Activated naive CD8-positive, alpha-beta T cell treated with anti-CD3 and anti-CD28 coated beads, Interleukin-2, amount 10 ng/mL, durations not matched to agents 7 days and 5 days (primary cell): ENCODE measurements at places on chromosomes 3 and 15. TPM values are rescaled to one million over a fixed set of nuclear protein-coding genes. Genes with fewer than 3 reads are reported as not detected.

PLCH1 gene
- total RNA-seq, result 5.1 TPM

CEP19 gene
- total RNA-seq, result 4.8 TPM

MYRIP gene
- total RNA-seq, result not detected

CTXN2 gene
- not detected for total RNA-seq

RTP4 gene
- 17.1 TPM for total RNA-seq

DGKG gene
- total RNA-seq, result 0.54 TPM

SPATA12 gene
- not detected for total RNA-seq
